K562 (cell line): ENCODE measurements at places on chromosomes 5 and 9. TPM values are rescaled to one million over a fixed set of nuclear protein-coding genes. Genes with fewer than 3 reads are reported as not detected.

- DNase-seq = no peak
Measured at GRCh38 chr9:89969156-89969675, 364.4 kb downstream of the GADD45G start.

- DNase-seq = no peak
Measured at GRCh38 chr9:93665637-93666438, 89.5 kb downstream of the PHF2 start.

GRCh38 chr9:126643945-126644527 lies 30.3 kb downstream of the LMX1B start:
- no peak for DNase-seq

DNA sequence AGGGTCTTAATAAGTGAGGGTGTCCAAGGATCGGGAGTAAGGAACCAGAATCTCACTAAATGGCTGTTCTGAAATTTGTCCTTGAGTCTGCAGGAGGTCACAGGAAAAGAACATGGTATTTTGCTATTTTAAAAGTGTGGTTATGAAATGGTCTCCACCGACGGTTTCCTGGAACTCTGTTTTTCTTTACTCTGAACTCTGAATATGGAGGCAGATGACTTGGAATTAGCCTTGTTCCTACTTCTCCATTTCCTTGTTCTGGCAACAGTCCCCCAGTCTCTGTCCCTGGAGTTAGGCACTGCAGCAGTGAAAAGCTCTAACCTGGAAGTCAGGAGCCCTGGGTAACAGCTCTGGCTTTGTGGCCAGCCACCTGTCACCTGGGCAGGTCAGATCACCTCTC lies 46.6 kb upstream of the C5orf58 start:
- DNase-seq = no peak

GRCh38 chr5:179906294-179906794 lies 1.4 kb downstream of the TBC1D9B start:
- no peak for DNase-seq

DNA sequence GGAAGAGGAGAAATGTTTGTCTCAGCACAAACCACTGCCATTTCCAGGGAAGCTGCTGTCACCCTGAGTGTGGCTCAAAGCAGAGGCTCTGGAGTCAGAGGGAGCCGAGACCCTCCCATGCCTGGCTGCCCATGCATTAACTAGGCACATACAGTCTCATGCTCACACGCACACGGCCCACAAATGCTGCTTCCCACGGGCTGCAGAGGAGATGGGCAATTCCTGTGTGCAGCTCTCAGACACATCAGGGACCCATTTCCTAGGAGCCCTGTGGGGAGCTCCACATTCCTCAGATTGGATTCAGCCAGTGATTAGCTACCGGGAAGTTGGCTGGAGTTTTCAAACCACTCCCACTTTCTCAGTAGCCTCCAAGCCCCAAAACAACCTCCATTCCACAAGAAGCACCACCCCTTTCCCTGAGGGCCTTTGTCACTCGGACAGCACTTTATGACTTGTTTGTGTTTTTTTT lies 9.1 kb upstream of the PTGES start:
- DNase-seq = no peak

DNA sequence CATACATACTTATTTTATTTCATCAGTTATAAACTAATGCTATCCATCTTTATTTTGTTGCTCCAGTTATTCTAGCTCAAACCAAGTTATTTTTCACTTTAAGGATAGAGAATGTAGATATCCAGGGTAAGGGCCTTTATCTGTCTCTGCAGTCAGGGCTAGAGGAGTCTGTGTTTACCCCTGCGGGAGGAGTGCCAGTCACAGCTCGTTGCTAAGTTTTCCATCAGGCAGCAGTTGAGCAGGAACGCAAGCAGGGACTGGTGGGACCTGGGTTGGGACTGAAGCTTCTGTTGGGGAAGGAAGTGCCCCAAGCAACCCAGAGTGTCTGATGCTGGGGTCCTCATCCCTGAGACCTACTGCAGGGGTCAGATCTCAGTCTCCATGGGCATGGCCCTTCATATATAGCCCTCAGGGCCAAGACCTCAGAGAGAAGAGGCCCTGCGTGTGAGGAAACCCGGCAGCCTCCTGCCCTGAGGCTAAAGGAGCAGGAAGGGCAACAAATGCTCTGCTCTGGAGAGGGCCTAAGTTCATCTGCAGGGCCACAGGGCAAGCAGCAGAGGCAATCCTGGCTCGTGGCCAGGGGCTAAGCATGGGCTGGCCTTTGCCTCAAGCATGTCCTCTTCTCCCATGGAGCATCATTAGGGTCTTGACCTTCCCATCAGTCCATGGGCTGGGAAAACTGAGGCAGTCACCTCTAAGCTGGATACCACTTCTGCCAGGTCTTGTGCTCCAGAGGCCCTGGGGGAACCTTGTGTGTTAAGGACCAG lies 6.6 kb downstream of the SLC22A4 start:
- no peak for DNase-seq

GRCh38 chr5:152356506-152356905 lies 48.6 kb downstream of the NMUR2 start:
- no peak for DNase-seq

DNA sequence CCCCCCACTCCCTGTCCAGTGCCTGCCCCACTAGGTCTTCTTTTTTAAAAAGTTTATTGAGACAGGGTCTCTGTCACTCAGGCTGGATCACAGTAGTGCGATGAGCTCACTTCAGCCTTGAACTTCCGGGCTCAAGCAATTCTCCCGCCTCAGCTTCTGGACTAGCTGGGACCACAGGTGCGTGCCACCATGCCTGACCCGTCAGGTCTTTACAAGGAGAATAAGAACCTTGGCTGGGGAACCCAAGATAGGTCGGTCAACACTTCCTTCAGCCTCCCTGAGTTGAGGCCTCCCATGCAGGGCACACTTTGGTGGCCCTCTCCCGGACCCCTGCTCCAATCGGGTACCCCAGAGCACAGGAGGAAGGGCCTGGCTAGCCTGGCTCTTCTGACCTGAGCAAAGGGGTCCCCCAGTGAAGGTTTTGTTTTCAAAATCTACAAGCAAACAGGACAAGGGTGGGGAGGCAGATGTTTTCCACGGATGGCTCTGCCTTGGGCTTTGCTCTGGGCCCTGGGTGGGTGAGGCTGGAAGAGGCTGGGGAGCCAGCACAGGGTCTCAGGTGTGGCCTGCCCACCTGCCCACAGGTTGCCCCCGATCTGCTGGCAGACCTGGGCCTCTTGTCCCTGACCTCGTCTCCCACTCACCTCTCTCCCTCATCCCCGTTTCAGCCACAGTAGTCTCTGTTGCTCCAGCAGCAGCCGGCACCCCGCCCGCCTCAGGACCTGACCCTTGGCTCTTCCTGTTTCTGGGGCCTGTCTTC lies 108.7 kb upstream of the PHYKPL start:
- no peak for DNase-seq

DNA sequence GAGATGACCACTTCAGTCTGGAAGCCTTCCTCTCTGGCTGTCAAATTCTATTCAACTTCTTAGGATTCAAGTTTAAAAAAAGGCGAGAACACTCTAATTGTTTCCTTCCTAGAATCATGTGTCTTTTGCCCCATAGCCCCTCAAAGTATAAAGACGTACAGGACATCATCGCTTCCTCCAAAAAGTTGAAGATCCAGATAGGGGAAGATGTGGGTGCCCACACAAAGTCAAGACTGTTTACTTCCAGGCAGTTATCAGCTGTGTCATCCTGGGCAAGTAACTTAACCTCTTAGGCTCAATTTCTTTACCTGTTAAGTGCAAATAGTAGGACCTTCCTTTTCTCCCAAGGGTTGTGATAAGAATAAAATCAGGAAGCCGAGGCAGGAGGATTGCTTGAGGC lies 40.1 kb downstream of the PPARGC1B start:
- no peak for DNase-seq

GRCh38 chr5:108801776-108802175 lies 54.1 kb downstream of the FER start:
- DNase-seq = no peak

- no peak for DNase-seq
Measured at GRCh38 chr9:100492952-100493351, 20.0 kb downstream of the TMEFF1 start.

DNA sequence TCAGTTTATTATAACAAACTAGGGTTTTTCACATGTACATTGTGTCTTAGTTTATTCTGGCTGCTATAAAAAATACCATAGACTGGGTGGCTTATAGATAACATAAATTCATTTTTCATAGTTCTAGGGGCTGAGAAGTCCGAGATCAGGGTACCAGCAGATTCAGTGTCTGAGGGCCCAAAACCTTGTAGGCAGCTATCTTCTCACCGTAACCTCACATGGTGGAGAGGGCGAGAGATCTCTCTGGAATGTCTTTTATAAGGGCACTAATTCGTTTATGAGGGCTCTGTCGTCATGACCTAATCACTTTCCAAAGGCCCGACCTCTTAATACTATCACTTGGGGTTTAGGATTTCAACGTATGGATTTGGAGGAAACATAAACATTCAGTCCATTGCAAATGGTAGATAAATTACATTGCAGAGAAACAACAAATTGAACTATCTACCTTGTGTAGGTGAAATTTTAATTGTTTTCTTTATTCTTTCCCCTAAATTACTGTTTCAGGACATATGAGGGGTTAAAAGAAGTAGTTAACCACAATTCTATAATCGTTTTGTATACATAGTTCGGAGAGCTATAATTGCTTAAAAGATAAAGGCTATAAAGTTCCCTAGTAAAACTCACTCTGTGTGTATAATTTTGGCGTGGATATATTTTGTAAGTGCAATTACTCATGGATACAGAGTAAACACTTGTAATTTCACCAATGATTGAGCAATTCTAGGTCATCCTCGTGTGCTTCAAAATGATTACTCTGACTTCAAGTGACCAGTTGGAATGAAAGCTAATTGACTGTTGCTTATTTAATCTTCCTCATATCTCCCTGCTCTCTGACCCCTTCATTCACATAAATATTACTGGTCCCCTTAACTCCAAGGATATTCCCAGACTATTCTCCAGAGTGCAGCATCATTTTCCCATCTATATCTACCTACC lies 247.5 kb upstream of the TMEM161B start:
- no peak for DNase-seq

GRCh38 chr9:79242489-79242888 lies 329.3 kb upstream of the TLE4 start:
- no peak for DNase-seq

DNA sequence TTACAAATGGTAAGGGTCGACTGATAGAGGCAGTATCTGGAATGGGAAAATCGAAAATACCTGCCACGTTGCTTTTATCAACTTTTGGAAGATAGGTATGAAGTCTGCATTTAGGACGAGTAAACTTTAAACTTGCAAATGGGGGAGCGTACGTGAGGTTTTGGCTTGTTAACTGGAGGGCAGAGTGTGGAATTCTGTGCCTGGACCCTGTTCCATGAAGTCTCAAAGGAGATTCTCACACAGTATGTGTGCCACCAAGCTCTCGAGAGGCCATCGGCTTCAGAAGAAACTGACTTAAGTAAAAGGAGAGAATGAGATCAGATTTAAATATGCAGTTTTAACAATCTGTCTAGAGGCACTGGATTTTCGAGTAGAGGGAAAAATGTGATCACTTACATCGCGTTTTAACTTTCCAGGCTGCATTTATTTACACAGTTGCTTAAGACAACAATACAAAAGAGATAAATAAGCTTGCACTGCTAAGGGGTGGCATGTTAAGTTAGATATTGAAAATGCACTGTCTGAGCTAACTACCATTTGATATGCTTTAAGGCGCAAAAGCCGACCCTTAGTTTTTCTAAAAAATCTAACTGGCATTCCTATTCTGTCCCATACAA lies 401.6 kb downstream of the EBF1 start:
- no peak for DNase-seq

GRCh38 chr9:114662081-114662989 lies 4.7 kb upstream of the TEX53 start:
- DNase-seq = peak; percentile 77

DNA sequence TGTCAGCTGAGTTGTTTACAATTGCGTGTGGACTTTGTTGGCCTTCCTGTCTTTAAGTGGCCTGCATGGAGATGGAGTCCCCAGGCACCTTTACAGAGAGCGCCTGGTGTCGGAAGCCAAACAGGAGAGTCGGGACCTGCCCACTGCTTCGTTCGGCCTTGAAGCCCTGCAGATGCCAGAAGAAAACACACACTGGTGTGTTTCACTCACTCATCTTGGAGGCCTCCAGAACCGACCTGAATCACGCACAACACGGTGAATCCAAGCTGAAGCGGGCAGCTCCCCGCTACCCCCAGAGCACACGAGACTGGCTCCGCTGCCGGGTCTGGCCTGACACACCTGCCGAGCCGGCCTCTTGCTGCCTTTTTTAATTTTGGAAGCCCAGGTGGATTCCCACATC lies 419.4 kb upstream of the IRX4 start:
- no peak for DNase-seq

DNA sequence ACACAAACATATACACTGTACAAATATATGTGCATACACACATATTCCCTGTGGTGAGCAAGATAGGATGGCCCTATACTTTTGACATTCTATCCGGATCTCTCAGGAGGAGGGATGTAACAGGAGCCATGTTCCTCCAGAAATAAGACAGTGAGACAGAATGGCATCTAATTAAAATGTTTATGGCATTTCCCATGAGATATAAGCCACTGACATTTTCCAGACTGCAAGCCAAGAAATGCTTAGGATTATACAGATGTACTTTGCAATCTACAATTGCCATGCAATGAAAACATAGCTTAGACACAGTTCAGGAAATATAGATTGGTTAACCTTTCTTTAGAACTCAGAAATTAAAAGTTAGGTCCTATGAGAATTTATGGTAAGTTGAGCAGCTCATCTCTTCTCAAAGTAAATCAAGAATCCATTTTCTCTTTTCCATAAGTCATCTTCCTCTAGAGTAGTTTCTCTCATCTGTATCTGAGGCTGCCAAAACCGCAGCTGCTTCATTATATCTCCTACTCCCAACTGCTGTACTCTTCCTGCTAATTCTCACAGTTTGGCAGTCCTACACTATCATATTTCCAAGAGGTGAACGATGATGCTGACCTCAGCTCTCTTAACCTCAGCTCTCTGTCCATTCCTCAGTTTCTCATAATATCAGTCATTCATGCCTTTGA lies 1719.1 kb downstream of the MAT2B start:
- DNase-seq = no peak

DNA sequence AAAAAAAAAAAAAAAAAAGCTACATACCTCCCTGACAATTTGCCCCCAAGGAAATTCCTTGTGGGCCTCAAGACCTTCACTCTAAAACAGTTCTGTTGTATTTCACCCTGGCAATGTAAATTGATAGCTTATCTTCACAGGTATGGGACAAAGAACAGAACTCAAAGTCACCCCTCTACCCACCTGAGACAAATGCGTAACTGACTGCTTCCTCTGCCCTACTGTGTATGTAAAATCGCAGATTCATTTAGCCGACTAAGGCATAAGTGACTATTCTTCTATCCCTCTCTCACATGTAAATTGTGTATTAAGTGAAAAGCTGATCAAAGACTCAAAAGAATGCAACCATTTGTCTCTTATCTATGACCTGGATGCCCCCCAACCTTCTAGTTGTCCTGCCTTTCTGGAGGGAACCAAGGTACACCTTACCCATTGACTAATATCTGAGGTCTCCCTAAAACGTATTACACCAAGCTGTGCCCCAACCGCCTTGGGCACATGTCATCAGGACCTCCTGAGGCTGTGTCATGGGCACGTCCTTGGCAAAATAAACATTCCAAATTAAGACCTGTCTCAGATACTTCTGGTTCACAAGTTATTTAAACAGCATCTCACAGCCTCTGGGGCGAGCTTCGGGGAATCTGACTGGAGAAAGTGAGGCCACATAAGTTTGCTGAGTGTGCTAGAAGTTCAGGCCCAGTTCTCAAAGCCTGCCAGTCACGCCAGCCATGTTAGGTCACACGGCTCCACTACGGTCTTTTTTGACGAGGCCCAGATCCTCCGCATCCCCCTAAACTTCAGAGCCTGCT lies 954 bp downstream of the TBCA start:
- DNase-seq = no peak

Gene GLRA1
- total RNA-seq = not detected in 2 replicates

Gene SGCD
- total RNA-seq = 0.02 TPM in 1 of 2 replicates, not detected in the other

Gene MARCHF11
- total RNA-seq = not detected in 2 replicates

Gene COL23A1
- 0.09 TPM in 1 of 2 replicates, not detected in the other for total RNA-seq

Gene ROR2
- total RNA-seq = 33.6 and 33.8 TPM in 2 replicates

Gene FREM1
- total RNA-seq = 0.11 and 0.13 TPM in 2 replicates
